ENCODE measurements at places on chromosomes 16 and 17. TPM values are rescaled to one million over a fixed set of nuclear protein-coding genes. Genes with fewer than 3 reads are reported as not detected.

DNA sequence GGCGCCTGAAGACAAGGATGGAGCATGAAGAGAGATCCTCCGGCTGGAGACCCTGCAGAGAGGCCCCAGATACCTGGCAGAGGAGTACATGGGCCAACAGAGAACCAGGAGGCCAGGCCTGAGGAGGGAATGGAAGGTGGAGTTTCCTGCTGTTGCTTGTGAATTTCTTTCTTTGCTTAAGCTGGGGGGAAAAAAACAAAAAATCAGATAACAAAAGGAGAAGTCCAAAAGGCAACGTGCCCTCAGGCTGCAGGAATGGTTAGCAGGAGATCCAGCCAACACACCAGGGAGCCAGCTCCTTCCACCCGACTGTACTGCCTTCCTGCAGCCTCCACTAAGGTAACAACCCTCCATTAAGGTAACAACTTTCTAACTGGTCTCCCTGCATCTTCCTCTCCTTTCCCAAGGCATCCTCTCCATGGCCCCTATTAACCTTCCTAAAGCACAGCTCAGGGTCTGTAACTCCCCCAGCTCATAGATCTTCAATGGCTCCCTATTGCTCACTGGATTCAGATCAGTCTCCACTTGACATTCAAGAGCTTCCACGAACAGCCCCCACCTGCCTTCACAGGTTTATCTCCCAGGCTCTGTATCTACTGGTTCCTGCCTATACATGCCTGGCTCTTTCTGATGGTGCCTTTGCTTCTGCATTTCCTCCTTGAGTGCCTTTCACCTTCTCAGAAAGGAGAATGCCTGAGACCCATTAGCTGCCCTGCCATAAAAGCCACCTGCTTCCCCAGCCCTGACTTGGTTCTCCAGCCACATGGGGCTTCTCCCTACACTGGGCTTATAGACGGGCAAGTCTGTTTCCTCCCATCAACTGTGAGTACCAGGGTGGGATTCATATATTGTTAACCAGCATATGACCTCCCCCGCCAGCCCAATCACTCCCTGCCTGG, 725 bp upstream of the ARL5C start:
- DNase-seq: no peak

DNA sequence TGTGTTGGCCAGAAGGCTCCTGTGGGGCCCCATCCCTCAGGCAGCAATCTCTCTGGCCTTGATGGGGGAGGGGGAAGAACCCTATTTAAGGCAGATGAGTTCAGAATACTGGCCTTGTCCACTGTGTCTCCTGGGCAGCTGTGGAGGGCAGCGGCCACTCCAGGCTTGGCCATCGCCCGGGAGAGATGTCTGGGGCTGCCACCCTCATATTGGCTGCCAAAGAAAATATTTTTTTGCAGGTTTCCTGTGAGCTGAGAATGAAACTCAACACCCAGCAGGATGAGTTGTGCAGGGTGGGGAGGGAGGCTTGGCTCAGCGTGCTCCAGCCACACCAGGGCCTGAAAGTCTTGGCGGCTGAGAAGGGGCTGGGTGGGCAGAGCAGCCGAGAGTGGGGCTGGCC, 14.4 kb upstream of the TIMP2 start:
- no peak for DNase-seq

Gene NAA38
- total RNA-seq: 81.6 TPM

GRCh38 chr17:50871364-50871763, 5.2 kb upstream of the TOB1 start:
- DNase-seq: no peak
